Foreskin keratinocyte (primary cell): ENCODE measurements at places on chromosomes 7 and 10. TPM values are rescaled to one million over a fixed set of nuclear protein-coding genes. Genes with fewer than 3 reads are reported as not detected.

The WNT16 gene
- total RNA-seq = not detected in 2 replicates

The SCIN gene
- 0.32 TPM in 1 of 2 replicates, not detected in the other for total RNA-seq

The DNTT gene
- not detected in 2 replicates for total RNA-seq

The COL26A1 gene
- total RNA-seq = not detected in 2 replicates

The GATA3 gene
- total RNA-seq = 8.3 and 9.0 TPM in 2 replicates

The UNCX gene
- total RNA-seq = not detected in 2 replicates

The PALD1 gene
- 0.04 and 0.07 TPM in 2 replicates for total RNA-seq

The SAMD9 gene
- total RNA-seq = 20.6 and 34.2 TPM in 2 replicates

The MMP21 gene
- total RNA-seq = not detected in 2 replicates

The VGF gene
- total RNA-seq = 0.11 and 0.14 TPM in 2 replicates

The SPDYE16 gene
- not detected in 2 replicates for total RNA-seq

The GRM3 gene
- not detected in 2 replicates for total RNA-seq

The GALNT17 gene
- not detected in 2 replicates for total RNA-seq

The POLR2J2 gene
- total RNA-seq = 1.4 and 5.9 TPM in 2 replicates

The TRIM73 gene
- 0.37 and 0.39 TPM in 2 replicates for total RNA-seq

The SUMF2 gene
- total RNA-seq = 97.4 and 109 TPM in 2 replicates

The SSC4D gene
- total RNA-seq = 1.1 and 1.5 TPM in 2 replicates
